ENCODE measurements at places on chromosomes 5 and 9.

- no peak for DNase-seq
Observed at GRCh38 chr5:146553446-146553845, 37.5 kb upstream of the GPR151 start.

GRCh38 chr5:72586788-72587530, 79.7 kb upstream of the ZNF366 start:
- no peak for DNase-seq

DNA sequence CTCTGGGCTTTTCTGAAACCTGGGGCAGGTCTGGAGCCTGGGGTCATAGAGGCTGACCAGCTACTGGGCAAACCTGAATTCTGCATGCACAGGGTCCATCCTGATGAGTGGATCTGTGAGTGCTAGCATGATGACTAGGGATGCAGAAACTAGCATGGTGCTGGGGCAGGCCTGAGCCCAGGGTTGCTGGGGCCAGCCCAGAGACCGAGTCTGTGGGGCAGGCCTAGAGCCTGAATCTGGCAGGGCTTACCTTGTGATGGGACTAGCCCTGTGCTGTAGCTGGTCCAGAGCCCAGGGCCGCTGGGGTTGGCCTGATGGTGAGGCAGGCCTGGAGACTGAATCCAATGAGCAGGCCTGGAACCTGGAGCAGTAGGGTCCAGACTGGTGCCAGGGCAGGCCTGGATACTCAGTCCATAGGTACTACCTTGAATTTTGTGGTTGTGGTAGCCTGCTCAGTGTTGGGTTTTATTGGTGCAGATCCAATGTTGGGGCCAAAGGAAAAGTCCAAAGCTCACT, 313.5 kb downstream of the TLR4 start:
- DNase-seq, result no peak

GRCh38 chr5:167797933-167798332, 493.5 kb upstream of the WWC1 start:
- DNase-seq, result no peak

DNA sequence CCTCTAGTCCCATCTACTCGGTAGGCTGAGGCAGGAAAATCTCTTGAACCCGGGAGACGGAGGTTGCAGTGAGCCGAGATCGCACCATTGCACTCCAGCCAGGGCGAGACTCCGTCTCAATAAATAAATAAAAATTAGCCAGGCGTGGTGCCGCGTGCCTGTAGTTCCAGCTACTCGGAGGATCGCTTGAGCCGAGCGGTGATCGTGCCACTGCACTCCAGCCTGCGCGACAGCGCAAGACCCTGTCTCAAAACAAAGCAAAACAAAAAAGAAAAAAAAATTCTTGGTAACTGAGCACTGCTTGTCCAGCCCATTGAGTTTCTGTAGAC, 710 bp upstream of the WDR55 start:
- DNase-seq, result no peak

DNA sequence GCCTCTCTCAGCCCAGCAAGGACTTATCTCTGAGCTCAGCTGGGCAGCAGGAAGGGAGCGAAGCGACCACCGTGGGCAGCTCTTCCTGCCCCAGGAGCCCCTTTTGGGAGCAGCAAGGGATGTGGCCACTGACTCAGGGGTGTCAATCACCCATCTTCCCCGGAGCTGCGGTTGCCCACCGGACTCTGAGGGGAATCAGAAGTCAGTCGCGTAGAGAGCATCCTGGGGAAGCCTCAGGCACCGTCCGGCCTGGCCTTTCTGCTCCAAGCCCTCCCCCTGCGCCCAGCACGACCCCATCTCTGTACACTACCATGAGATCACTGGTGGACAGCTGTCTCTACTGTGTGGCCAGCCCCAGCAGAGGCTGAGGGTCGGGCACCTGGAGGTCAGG, 24.6 kb downstream of the GFI1B start:
- no peak for DNase-seq

GRCh38 chr5:160702934-160703333, 149.1 kb downstream of the ATP10B start:
- no peak for DNase-seq

- DNase-seq, result no peak
Observed at GRCh38 chr5:124728331-124728967, 18.0 kb downstream of the ZNF608 start.

GRCh38 chr9:130779153-130779855, 55.8 kb upstream of the ABL1 start:
- no peak for DNase-seq

DNA sequence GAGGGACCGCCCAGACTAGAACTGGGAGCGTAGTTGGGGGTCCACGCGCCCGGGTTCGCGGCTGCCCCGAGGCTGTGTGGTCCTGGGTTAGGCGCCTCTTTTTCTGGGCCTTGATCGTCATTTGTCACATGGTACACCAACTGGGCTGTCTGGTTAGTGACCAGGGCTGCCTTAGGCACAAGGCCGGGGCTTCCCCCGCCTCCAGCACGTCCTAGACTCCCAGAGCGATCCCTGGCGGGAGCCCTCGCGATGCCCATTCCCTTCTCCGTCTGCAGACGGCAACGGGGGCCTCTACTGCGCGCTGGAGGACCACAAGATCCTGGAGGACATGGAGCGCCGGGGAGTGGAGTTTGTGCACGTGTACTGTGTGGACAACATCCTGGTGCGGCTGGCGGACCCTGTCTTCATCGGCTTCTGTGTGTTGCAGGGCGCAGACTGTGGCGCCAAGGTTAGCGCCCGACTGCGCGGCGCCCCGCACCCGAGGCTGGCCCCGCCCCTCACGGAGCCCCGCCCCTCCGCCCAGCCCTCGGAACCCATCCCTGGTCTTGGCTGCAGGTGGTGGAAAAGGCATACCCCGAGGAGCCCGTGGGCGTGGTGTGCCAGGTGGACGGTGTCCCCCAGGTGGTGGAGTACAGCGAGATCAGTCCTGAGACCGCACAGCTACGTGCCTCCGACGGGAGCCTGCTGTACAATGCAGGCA, 1.5 kb downstream of the UAP1L1 start:
- no peak for DNase-seq

GRCh38 chr9:99490729-99491128, 268.6 kb downstream of the SEC61B start:
- no peak for DNase-seq

DNA sequence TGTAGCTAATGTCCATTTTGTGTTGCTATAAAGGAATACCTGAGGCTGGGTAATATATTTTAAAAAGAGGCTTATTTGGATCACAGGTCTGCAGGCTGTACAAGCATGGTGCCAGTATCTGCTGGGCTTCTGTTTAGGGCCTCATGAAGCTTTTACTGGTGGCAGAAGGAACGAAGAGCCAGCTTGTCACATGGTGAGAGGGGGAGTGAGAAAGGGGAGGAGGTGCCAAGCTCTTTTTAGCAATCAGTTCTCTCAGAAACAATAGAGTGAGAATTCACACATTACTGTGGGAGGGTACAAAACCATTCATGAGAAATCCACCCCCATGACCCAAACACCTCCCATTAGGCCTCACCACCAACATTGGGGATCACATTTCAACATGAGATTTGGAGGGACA, 340.9 kb downstream of the RASEF start:
- DNase-seq, result no peak

DNA sequence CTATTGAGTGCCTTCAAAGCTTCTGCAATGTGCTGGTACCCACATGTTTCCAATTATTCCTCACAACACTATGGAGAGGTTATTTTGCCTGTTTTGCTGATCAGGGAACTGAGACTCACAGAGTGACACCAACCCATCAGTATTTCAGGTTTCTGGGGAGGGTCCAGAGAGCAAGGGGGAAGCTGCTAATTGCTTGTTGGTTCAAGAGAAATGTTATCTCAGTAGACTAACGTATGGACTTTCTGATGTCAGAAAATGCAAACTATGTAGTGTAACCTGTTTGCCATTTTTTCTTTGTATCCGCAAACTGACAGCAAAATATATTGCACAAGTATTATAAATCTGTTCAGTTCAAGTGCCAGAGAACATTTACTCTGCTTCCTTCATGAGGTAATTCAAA, 108.3 kb upstream of the MSX2 start:
- no peak for DNase-seq

DNA sequence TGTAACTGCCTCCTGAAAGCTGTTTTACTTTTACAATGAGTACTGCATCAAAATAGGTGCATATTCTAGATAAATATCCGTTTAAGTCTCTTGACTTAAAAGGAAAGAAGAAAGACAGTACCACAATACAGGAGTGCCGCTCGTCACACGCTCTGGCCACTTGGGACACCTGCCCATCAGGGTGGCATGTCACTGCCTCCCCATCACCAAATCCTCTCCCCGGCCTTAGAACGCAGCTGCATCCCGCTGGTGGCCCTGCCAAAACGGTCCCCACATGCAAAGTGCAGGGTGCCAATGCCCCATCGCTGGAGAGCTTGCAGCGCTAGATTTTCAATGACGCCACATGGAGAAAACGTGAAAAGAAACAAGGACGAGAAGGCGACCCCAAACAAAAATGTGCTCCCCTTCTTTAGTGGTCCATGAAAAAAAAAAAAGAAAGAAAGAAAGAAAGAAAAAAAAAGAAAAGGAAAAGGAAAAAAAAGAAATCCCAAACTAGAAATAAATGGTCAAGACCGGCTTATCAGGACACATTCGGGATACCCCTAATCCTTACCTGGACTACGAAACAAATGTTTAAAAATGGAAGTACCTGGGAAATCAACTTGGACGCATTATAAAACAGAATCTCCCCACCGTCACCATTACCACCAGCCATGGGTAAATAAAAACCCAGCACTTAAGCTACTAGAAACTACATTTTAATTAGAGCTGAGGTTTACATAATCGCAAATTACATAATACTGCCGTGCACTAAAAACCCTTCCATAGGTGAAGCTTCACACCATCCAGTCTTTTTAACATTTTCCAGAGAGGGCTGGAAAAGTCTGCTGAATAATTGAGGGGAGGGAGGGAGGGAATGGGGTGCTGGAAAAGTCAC, 1.0 kb downstream of the ANKH start:
- peak; percentile 84 for DNase-seq

DNA sequence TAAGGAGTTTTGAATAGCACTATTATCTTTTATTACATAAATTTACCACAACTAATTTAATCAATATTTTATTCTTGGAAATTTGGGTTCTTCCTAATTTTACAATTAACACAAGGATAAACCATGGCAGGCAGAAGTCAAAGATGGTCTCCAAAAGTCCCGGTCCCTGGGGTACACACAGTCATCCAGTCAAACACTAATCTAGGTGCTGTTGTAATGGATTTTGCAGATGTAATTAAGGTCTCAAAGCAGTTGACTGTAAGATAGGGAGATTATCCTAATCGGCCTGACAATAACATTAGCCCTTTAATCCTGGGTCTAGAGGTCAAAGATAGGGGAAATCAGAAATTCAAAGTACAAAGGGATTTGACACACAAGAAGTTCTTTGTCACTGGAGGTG, 57.5 kb upstream of the HTR1A start:
- no peak for DNase-seq

DNA sequence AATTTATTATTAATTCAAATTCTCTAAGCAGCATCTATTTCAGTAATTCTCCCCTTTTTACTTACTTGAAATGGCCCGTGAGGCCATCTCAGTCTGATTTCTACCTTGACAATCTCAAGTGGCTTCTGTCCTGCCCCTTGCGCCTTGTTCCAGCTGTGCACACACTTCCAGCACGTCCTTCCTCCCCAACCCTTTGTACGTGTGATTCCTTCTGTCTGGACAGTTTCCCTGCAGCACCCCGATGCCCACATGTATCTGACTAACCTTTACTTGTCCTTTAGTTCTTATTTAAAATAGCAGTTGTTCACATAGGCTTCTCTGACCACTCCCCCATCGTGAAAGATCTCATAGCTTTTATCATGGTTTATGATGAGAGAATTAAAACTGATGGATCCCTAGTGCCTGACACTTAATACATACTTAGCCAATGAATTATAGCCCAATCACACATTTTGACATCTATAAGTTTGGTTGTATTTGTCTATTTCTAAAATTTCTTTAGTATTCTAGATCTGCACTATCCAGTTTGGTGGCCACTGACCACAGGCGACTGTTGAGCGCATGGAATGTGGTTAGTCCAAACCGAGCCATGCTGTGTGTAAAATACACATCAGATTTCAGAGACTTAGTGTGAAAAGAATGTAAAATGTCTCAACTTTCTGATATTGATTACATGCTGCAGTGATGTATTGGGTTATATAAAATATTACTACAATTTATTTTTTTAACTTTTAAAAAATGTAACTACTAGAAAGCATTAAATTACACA, 14.3 kb downstream of the ZBTB34 start:
- no peak for DNase-seq

GRCh38 chr5:138601444-138601843, 26.2 kb upstream of the HSPA9 start:
- DNase-seq, result no peak

- no peak for DNase-seq
Observed at GRCh38 chr5:83817591-83817990, 96.9 kb upstream of the HAPLN1 start.

GRCh38 chr5:57989378-57989777, 470.5 kb downstream of the PLK2 start:
- DNase-seq, result no peak

DNA sequence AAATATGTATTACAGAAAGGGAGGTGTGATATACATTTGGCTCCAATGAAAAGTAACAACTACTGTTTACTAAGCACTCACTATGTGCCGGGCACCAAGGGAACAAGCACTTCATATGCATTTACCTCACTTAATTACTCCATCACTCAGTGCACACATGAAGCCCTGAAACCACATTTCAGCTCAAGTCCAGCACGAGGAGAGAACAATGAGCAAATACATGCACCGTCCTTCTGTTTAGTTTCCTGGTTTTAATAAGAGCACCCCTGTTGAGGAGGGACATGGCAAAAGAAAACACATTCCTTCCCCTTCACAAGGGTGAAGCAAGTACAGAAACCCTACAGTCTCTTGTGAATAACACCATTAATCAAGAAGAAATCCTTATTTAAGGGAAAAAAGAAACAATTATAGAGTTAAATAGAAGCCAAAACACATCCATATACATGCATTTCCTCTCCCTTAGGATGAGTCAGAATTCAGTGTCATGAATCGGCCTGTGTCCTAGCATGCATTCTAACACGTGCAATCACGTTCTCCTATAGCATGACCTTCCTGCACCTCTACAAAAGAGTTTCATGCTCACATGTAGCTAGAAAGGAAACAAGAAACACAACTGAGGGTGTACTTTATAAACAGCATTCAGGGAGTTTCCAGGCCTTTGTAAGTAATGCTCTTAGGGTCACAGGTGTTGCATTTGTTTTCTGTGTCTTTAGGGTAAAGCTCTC, 411.6 kb downstream of the BNC2 start:
- no peak for DNase-seq

GRCh38 chr9:91306296-91306630, 55.5 kb downstream of the AUH start:
- DNase-seq, result no peak

- no peak for DNase-seq
Observed at GRCh38 chr9:4389755-4390154, 89.9 kb upstream of the GLIS3 start.

DNA sequence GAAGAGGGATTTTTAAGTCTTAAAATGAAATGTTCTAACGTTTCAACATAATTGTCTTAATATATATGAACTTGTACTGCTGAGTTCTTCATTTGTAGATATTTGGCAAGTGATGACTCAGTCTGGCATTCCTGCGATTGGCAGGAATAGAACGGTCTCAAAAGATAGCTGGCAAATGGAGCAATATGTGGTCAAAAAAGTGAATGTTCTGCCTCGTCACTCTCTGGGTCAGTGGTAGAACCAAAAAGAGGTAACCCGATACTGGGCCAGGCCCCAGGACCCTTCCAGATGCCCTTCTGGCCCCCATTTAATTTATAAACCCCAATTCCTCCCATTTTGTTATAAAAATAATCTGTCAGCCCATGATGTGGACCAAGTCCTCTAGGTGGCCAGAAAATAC, 39.2 kb downstream of the ZNF366 start:
- no peak for DNase-seq

Measured in activated CD8-positive, alpha-beta memory T cell treated with anti-CD3 and anti-CD28 coated beads, Interleukin-2, amount 50 U/mL, for 48 hours (primary cell).